Activated T-cell treated with anti-CD3 and anti-CD28 coated beads, Interleukin-2, amount 50 U/mL, for 72 hours (primary cell): ENCODE measurements at places on chromosomes 11 and 22. TPM values are rescaled to one million over a fixed set of nuclear protein-coding genes. Genes with fewer than 3 reads are reported as not detected.

DNA sequence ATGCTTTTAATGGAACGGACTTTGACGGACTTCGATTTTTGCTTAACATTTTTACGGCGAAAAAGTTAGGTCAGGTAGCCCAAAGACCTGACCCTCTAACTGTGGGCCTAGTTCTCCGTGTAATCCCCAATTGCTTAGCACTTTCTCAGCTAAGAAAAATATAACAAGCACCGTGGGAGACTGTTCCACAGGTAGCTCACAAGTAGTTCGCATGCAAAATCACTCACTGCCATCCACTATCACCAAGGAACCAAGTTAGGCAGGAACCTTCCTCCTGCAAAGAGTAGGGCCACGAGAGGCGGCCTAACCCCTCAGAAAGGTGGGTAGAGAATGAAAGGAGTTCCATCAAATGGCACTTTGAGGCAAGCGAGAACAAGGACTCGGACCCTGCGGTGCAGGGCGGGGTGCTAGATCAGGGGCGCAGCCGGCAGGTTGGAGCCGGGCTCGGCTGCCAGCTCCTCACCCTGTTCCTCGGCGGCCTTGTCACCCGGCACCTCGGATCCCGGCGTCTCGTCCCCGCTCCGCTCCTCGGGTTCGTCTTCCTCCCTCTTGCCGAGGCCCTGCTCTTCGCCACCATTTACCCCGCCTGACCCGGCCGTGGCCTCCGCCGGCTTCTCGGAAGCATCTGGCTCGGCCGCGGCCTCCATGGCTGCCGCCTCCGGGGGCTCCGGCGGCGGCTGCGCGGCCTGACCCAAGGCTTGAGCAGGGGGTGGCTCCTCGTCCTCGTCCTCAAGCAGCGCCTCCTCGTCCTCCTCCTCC lies 922 bp downstream of the HNRNPUL2 start:
- no peak for DNase-seq

DNA sequence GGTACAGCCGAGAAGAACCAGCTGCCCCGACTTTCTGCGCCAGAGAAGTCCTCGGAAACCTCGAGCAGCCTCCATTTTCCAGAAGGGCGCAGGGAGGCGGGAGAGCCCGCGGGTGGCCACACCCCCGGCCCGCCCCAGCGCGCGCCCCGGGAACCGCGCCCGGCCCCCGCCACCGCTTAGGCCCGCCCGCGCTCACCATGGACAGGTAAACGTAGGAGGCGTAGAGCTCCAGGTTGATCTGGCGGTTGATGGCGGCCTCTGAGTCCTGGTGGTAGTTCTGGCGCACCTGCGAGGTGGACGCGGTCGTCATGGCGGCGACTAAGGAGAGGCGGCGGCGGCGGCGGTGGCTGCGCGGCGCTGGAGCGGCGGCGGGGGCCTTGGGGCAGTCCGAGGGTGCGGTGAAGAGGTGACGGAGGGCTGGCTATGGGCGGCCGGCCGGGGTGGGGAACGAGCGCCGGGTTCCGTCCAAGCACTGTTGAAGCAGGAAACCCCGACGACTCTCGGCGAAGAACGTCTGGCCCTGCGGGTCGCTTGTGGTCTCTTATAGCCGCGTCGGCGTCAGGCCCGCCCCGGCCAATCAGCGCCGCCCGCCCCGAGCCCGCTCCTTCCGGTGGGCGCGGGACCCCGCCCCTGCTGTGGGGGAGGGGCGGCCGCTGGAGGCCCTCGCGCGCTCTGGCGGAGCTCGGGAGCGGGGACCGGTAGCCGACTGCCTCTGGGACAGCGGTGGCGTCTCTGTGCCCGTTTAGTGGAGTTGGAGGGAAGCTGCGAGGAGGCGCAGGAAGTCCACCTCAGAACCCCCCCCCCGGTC lies at the start of gene FTH1:
FTH1 (minus strand) TSS at position 519 of the 808 bp plus-strand sequence; CDS start at position 310, 209 bp downstream.
- DNase-seq = peak; percentile 91

- DNase-seq = no peak
These were observed 28.7 kb upstream of the CTSD start for GRCh38 chr11:1792461-1792860.

SLC6A5 gene
- not detected for total RNA-seq

OR5A1 gene
- total RNA-seq = not detected

DNA sequence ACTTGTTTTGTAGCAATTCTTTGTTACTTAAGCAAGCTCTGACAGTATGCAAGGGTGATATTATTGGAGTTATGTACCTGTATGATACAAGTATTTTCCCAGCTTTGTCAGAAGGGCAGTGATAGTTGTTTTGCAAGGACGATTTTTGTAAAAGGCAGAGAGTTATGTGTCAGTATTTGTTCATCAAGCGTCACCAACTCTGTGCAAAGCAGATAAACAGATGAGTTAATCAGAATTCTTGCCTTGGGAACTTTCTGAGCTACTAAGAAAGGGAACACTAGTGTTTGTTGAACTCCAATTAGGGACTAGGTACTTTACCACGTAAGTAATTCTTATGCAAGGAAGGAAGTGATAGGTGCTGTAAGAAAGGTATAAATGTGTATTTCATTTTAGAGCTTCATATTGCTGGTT lies 1.4 kb downstream of the USP47 start:
- DNase-seq = peak; percentile 22

DNA sequence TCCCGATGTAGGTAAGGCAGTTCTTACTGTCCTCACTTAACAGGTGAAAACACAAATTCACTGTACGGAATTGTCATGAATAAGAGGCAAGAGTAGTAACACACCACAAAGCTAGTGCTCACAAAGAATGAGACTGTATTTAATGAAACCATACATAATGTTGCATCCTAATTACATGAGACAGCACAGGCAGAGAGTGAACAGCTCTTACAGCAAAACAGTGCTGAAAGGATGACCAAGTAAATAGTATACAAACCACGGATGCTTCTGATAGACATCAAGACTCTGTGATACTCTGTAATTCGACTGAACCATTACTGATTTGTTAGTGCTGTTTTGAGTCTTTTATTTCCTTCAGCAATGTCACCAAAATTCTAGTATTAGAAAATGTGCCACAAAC lies 282.3 kb downstream of the TTC28 start:
- no peak for DNase-seq

- DNase-seq = no peak
These were observed 7.8 kb downstream of the CD3D start for GRCh38 chr11:118334745-118335144.
